ENCODE measurements at places on chromosomes 2 and 18.
A peak's percentile ranks its signal among the peaks of the same experiment; 100 is the strongest.

GRCh38 chr18:74996055-74996454, 212.9 kb downstream of the PTGR3 start:
- DNase-seq, result no peak

DNA sequence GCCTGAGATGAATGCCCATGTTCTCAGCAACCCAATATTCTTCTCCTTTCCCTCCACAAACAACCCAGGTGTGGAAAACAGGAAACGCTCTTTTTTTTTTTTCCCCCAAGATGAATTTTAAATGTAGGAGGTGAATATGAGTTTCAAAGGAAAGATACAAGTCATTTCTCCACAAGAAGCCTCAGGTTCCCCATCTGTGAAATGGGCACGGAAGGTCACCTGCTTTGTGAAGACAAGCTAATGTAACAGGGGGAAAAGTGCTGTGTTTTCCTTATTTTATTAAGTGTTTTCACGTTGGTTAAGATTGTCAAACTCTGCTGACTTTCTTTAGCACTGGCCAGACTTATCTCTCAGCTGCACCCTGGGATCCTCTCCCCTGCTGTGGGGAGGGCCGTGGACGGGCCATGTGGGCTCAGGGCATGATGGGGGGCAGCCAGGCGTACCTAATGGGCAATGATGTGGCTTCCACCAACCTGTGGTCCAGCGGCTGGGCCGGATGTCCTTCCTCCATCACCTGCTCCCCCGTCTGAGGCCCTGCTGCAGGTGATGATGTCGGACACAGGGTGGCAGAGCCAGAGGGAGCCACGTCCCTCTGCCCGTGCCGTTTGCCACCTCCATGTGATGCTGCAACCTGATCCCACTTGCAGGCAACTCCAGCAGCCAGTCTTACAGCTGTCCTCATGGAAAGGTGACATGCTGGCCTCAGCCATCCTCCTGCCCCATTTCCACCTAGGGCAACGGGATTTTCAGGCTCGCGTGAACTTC, 130.0 kb upstream of the PXDN start:
- DNase-seq, result no peak

DNA sequence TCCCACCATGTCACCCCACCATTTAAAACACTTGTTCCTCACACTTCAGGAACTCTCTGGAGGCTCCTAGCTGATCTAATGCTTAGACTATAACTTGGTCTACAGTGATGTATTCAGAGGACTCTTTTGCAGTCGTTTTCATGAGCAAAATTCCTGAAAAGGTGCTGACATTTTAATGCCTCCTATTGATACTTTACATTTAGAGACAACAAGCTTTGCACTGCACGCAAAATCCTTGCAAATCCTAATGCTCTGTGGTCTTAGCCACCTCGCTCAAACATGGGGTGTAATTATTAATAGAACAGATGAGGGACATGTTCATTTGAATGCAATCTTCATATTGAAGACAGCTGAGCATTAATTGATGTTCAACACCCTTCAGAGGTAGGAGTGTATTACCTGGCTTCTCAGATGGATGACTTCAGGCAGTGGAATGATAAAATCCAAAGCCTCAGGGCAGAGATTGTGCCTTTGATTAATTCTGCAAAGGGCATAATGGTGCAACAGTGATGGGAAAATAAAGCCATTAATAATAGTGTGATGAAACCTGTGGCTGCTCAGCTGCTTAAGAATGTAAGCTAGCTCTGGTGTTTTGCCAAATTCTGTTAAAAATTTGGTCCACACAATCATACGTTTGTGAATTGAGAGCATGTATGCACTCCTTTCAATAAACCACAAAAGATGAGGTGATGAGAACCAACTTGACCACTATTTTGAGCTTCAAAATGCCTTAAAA, 5.4 kb downstream of the CTAGE1 start:
- DNase-seq, result no peak

- DNase-seq, result no peak
Observed at GRCh38 chr18:49167084-49167483, 216.3 kb upstream of the SMAD7 start.

GRCh38 chr2:229731916-229732315, 17.6 kb upstream of the DNER start:
- no peak for DNase-seq

DNA sequence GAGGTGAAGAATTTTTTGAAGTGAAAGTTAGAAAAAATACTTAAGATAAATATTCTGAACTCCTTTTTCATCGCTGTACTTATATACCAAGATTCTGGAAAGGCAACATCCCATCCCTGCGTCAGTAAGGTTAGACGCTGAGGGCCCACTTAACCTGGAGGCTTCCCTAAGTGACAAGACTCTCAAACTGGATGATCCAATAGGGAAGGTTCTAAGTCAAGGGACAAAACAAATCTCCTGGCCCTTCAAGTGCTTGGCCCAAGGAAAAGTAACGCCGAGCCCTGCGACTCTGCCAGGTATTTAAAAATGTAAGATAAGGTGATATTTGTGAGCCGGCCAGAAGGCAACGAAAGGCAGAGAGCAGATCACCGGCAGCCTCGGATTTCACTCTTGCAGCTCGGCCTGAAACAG, 1.3 kb downstream of the STK39 start:
- DNase-seq, result peak; percentile 59

GRCh38 chr2:200021449-200022114, 66.2 kb downstream of the MAIP1 start:
- no peak for DNase-seq

DNA sequence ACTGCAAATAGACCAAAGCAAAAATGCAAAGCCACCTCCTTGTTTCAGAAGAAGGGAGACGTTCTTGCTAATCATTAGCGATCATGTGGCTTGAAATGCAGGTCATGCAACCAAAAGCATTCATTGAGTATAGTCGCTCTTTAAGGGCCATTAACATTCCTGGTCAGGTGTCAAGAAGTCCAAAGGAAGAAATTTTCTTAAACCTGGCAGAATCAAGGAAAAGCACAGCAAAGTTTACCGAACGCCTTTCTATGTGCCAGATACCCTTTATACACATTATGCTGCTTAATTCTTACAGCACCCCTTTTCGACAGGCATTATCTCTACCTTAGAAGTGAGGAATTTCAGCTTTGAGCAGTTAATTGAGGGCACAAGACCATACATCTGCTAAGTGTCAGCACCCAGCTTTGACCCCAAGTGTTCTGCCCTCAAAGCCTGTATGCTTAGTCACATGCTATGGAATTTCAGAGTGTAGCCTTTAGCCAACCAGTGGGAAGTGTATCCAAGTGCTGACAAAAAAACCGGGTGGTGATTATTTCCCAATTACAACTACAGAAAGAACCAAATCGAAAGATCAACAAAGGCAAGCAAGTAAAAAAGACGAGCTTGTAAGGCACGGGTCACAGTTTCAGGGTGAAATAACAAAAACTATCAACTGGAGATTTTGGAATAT, 70.8 kb downstream of the EPHA4 start:
- DNase-seq, result no peak

DNA sequence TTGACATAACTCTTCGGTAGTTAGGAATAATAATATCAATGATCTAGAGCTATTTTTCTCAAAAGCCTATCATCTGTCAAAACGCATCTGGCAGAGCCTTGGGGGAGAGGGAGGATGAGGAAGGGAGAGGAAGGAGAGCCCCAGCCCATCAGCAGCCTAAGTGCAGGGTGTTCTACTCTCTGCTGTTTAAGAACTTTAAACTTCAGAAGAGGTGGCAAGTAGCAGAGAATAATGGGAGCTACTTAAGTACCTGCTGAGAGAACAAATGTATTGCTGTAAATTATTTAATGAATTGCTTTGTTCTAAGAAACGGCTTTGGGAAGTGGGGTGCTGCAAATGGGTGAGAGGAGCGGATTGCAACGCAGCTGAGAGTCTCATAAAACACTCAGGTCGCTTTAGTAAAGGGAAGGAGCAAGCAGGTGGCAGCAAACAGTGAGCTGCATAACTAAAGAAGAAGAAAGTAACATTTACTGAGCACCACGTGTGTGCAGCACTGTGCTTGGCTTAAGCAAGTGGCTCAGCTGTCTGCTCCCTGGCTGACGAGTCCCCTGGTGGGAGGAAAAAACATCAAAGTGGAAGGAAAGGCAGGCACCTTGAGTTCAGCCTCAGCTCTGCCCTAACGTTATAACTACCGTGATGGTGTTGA, 26.3 kb upstream of the SH3RF3 start:
- DNase-seq, result no peak

Data from RKO (cell line).